ENCODE measurements at places on chromosomes 7 and 10.

GRCh38 chr7:138092486-138093028 is 16.3 kb downstream of the AKR1D1 start:
- DNase-seq = no peak

DNA sequence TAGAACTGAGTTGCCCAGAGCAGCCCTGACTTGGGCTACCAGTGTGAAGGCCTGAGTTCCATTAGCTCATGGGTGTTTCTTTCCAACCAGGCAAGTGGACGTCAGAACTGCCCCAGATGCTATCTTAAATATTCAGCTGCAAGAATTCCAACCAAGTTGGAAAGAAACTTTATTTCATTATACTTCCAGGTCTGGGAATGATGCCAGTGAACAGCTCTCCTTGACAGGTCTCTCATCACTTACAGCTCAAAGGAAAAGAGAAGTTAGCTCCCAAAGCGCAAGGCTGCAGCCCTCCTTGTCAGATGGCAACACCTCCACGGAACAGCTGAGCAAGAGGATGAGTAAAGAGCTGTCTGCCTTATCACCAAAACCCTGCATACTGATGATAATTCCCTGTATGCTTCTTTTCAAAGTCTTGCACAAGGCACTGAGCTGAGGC is 255.5 kb upstream of the AOAH start:
- no peak for DNase-seq

- DNase-seq = no peak
Measured at GRCh38 chr10:131822692-131823245, 78.0 kb upstream of the PPP2R2D start.

- no peak for DNase-seq
Measured at GRCh38 chr10:77774940-77775391, 137.4 kb upstream of the KCNMA1 start.

DNA sequence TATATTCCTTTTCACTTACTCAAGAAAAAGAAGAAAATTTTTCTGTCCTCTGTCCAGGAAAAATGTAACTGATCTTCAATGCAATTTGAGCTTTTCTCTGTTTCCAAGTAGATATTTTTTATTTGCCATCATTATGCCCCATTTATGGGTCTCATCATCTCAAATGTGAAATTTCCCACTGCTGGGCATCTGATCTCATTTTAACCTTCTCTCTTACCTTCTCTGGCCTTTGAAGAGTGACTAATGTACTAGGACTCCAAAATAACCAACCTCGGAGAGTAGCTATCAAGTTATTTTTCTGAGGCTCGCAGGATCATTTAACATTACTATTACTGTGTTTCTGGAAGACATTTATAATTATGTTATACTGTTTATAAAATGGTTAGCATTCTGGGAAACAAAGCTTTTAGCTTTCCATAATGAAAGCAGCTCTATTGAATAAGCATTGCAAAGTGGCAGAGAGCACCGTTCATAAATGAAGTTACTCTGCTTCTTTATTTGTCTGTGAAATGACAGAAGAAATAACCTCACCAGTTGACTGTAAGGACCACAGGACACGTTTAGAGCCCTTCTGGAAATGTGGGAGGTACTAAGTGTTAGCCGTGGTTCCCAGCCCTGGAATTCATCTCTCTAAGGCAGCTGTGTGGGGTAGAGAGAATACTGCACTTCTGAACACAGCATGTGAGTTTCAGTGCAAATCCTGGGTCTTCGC is 33.3 kb upstream of the NMT2 start:
- no peak for DNase-seq

DNA sequence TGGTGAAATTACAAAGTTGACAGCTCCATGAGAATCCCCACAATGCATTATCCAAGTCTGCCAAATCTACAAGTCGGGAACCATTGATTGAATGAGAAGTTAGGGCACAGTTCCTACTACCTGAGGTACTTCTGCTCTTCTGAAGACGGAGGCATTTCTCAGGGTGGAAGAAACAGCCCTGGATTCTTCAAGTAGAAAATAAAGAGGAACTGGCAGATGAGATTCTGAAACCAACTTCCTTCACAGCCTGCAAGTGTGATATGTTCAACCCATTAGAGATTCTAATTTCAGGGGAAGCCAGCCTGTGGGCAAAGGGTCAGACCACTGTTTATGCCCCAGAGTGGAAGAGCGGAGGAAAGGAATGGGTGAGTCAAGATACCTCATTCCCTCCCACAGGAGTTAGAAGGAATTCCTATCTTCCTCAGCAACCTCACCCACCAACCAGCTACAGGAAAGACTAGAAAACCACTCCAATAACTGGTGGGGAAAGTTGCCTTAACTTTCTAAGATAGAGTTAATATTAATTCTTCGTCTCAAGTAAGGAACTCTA is 50.5 kb upstream of the BMPER start:
- DNase-seq = no peak

- DNase-seq = no peak
Measured at GRCh38 chr10:24652381-24652957, 71.2 kb downstream of the ARHGAP21 start.

DNA sequence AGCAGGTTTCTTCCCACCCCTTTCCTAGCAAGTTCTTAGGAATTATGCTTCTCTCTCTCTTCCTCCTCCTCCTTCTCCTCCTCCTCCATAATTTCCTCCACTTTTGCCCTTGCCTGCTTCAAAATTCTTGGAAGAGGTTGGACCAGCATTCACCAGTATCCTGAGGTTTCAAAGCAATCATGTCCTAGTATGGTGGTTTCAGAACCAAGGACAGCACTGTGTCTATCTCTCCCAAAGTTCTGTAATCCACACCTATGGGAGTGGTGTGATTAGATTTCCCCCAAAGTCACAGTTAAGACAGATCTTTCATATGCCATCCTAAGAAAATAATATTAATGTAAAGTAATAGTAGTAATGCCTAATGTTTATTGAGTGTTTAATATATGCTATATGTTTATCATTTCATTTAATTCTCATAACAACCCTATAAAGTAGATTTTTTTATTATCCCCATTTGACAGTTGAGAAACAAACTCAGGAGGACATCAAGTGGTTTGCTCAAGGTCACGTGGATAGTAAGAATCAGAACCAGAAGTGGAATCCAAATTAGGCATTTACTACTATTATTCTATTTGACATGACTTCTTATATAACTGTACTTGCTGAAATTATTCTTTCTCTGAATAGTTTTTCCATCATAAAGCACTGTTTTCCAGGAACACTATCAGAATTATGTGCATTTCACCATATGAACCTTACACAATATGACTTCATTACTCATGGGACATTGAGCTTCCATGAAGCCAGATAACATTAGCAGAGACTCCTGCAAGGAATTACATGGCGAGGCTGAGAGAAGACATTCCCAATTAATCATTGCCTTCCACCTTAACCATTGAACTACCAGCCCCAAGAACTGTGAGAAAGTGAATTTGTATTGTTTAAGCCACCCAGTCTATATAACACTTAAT is 91.4 kb downstream of the IPMK start:
- DNase-seq = no peak

GRCh38 chr7:36287371-36288241 is 102.1 kb upstream of the ANLN start:
- DNase-seq = peak; percentile 47

DNA sequence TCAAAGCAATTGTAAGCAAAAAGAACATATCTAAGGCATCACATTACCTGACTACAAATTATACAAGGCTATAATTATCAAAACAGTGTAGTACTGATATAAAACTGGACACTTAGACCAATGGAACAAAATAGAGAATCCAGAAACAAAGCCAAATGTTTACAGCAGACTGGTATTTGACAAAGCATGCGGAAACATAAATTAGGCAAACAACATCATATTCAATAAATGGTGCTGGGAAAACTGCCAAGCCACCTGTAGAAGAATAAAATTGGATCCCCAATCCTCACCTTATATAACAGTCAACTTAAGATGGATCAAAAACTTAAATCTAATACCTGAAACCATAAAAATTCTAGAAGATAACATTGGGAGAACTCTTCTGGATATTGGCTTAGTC is 240.8 kb upstream of the POM121L12 start:
- DNase-seq = no peak

- no peak for DNase-seq
Measured at GRCh38 chr7:115775981-115776380, 254.6 kb downstream of the TFEC start.

DNA sequence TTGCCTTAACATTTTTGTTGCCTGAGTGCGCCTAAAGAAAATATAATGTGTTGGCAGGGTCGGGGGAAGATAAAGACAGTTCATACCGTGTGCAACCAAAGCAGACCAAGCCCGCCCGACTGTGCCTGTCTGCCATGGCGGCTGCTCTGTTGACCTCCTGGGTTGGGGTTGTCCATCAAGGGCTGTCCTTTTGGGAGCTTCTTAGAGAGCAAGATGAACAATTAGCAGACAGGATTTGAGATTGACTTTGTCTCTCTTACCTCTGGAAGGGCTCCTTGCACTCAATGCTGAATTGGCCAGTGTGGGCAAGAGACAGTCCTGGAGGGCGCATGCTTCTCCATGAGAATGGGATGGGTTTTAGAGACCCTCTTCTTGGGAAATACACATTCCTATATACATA is 319.6 kb downstream of the GLRX3 start:
- no peak for DNase-seq

DNA sequence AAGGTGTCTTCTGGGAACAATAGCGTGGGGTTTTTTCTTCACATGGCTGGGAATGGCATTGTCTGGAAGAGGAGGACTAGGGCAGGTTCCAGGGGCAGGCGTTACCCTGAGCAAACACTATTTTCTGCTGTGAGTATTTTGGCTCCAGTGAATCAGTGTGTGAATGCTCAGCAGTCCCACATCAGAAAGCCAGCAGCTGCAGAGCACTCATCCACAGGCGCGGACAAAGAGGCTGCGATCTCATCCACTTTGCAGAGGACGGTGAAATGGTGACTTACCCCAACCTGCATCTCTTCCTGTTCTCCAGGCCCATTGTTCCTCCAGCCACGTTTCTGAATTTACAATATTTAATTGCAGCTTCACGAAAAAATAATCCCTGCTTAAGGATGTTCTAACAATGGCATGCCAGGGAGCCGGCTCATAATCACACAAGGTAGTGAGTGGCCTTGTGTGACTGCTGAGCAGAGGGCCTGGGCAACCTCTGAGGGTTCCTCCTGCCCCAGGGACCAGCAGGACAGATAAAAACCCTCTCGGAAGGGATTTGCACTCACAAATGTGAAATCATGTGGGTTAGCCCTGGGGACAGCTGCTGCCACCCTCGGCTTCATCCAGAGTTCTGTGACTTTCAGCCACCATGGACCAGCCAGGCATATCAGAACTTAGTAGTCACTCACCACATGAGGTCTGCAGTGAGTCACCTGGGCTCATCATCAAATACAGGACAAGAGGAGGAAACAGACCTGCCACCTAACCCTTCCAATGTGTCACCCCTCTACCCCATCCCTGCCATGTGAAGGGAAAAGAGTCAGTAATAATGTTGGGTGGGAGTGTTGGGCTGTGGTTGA is 65.0 kb upstream of the EN2 start:
- no peak for DNase-seq

DNA sequence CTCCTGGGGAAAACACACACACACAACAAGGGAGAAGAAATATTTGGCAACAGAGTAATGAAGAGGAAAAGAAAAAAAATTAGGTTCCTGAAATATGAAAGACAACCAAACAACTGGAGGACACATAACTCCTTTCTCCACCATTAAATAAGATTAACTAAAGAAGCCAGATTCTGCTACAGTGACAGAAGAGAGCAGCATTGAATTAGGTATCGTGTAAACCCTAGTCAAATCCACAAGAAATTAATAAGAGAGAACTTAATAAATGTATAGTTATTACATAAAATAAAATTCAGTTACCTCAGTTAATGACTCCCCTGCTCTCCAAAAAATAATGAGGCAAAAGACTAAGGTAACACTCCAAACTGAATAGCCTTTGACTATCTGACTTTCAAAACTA is 306.7 kb downstream of the CRPPA start:
- no peak for DNase-seq

DNA sequence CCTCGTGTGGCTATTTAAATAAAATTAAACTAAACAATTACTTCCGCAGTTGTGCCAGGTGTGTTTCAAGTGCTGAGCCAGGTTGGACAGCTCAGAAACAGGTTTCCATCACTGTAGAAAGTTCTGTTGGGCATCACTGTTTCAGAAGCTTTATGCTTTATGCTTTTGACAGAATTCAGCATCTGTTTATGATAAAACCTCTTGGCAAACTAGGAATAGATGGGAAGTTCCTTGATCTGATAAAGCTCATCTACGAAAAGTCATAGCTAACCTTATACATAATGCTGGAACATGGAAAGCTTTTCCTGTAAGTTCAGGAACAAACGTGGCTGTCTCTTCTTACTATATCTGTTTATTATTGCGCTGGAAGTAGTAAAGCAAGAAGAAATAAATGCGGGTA is 143.4 kb downstream of the DOCK1 start:
- DNase-seq = peak; percentile 88

DNA sequence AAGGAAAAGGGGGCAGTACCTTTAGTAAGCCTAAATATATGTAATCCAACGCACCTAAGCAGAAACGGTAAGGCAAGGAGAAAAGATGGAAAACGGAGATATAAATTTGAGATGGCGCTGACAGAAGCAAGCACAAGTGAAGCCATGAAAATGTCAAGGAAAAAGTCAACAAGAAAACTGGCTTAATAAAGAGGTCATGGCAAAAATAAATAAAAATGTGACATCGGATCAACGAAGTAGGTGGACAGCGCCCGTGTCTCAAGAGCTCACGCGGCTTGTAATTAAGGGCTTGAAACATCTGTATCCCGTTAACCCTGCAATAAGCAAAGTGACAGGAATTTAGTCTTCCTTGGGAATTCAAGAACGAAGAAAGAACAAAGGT is 611 bp downstream of the NDUFA5 start:
- no peak for DNase-seq

DNA sequence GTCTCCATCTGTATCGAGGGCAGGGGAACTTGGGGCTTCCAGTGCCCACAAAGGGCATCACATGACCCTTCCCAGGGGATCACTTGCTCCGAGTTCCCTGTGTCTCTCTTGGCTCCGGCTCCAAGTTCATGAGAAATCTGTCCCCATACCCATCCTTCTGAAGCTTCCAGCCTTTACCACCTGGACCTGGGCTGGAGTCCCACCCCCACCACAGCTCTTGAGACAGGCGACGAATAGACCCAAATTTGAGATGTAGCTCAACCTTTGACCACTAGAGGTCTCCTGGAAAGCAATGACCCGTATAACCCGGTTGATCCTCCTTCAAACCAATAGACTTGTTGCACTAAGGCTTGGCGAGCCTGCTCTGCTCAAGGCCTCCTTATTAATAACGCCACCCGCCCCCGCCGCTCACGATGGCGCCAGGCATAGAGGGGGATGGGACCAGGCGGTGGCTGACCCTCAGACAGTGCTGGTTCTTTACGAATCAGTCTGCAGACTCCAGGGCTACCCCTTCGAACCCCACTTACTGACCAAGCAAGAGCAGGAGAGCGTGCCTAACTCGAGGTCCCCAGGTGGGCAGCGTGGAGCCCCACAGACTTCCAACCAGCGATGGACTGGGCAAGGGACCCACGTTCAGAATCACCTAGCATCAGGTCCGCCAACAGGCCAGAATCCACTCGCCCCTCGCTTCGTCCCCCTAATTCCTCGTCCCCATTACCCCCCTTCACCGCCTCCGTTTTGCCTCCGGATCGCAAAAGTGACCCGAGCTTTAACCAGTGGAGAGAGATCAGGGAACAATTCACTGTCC is 4.4 kb upstream of the ARID5B start:
- DNase-seq = peak; percentile 7

Measured in NCI-H510A treated with DMSO at 0.1 percent for 48 hours (cell line).